ENCODE measurements at places on chromosomes 12 and 14. TPM values are rescaled to one million over a fixed set of nuclear protein-coding genes. Genes with fewer than 3 reads are reported as not detected.

- no peak for DNase-seq
Measured at GRCh38 chr14:99215277-99215676, 56.7 kb downstream of the BCL11B start.

TMEM179 gene
- total RNA-seq, result not detected

- no peak for DNase-seq
Measured at GRCh38 chr12:18747895-18748294, 10.0 kb downstream of the CAPZA3 start.

PRH2 gene
- total RNA-seq, result not detected

TDP1 gene
- 99.3 TPM for total RNA-seq

GRCh38 chr12:52506858-52507715, 13.1 kb downstream of the KRT5 start:
- no peak for DNase-seq

DNA sequence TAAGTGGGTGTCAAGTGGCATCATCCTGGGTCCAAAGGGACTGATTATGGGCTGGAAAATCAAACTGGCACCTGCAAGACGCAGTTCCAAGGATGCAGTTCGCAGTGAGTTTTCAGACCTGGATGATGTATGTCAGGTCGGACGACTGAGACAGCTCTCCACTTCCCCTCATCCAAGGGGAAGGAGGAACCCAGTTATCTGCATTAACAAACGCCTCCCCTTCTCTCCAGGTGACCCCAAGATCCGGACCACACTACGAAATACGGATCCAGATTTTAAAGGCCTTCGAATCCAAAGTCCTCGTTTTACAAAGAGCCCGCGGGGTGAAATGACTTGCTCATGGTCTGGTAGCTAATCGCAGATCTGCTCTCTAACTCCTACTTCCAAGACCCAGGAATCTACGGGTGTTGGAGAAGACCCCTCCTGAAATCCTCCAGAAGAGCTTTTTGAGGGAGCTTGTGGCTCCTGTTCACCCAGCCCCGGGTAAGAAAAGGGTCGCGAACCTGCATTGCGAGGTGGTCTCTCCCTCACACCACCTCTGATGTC, 460 bp upstream of the SYNE2 start:
- DNase-seq, result peak; percentile 14

KRT73 gene
- total RNA-seq, result 0.19 TPM
